ENCODE measurements at places on chromosomes 11 and 22.

DNA sequence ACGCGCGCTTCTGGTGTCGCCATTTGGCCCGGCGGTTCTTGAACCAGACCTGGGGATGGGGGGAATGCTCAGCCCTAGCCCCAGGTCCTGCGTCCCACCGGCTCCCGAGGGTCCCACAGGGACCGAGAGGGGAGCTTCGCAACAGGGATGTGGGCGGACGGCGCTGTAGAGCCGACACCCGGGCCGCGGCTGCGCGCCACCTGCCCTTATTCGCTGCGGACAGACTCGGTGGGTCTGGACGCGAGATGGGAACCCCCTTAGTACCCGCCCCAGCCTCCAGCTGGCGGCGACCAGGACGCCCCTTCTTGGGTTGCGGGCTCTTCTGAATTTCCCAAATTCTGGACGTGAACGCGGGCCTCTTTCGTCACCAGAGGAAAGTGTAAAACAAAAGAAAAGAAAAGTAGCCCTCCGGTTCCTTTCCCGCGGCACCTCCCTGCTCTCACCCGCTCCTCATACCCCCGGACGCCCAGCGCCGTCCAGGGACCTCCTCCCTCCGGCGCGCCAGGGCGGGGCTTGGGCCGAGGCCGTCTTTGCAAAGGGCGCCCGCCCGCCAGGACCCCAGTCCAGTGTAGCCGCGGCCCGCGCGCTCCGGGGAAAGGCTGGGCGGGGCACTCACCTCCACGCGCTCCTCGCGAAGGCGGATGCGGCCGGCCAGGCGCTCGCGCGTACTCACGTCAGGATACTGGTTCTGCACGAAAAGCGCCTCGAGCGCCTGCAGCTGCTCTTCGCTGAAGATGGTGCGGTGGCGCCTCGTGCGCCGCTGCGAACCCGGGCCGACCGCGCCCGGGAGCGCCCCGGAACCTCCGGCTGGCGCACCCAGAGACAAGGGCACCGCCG is 827 bp downstream of the GSC2 start:
- peak overlapping the region; percentile 38 for H3K4me3 ChIP-seq
- no peak for DNase-seq
- peaks cover 8% of the 10 kb centered on the region for H3K4me1 ChIP-seq

- H3K27me3 ChIP-seq: no peaks in the 10 kb centered on the region
- no peak overlapping the region for H3K4me3 ChIP-seq
- no peaks in the 10 kb centered on the region for H3K4me1 ChIP-seq
- DNase-seq: no peak
Measured at GRCh38 chr11:106683435-106683834, 334.8 kb downstream of the GUCY1A2 start.

DNA sequence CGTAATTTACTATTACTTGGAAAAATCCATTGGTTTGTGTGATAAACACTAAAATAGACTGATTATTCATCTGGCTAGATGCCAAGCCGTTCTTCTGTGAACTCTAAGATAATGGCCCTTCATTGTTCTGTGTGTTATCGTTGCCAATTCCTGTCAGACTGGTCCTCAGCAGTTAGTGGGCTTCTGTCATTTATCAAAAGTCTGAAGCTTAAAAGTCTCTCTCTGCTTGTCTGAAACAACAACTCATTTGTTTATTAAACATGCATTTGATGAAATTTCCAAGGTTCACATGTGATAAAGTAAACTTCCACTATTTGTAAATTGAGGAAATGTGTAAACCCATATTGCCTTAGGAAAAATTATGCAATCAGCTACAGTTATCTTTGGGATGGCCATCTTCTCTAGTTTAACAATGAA is 21.1 kb upstream of the RDX start:
- H3K4me1 ChIP-seq: no peaks in the 10 kb centered on the region
- H3K27ac ChIP-seq: no peak overlapping the region
- H3K27me3 ChIP-seq: no peaks in the 10 kb centered on the region
- no peaks in the 10 kb centered on the region for H3K36me3 ChIP-seq

DNA sequence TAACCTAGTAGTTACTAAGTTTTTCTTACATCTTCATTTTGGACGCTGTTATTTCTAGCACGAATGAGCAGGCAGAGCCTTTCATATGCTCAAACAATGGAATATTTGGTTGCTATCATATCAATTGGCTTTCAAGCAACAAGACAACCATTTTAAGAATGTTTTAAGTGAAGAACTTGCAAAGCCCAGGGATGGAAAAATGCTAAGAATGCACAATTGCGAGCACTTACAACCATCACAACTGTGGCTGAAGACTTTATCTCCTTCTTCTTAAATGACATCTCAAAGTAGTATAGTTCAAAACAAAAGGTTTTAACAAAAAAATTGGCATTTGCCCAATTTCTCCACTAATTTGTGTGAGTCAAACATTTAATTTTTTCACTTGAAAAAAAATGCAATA is 8.3 kb upstream of the MMP1 start:
- H3K36me3 ChIP-seq: no peaks in the 10 kb centered on the region
- H3K4me1 ChIP-seq: no peaks in the 10 kb centered on the region
- H3K4me3 ChIP-seq: no peak overlapping the region
- H3K27ac ChIP-seq: no peak overlapping the region
- H3K27me3 ChIP-seq: no peaks in the 10 kb centered on the region

DNA sequence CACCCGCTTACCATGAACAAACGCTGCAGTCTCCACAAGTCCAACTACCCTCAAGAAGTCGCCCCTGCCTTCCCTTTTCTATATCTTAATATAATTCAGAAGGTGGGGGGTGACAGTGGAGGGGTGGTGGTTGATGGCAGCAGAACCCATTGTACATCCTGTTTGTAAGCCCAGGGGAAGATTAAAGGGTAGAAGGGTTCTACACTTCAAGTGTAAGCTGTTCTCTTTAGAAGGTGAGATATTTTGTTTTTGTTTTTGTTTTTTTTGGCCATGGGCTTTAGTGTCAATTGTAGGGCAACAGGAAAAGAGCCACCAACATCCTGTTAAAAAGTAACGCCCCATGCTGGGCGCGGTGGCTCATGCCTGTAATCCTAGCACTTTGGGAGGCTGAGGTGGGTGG is 34.9 kb upstream of the RRAS2 start:
- H3K4me1 ChIP-seq: peaks cover 3% of the 10 kb centered on the region
- H3K4me3 ChIP-seq: no peak overlapping the region
- no peaks in the 10 kb centered on the region for H3K27me3 ChIP-seq
- DNase-seq: no peak

GRCh38 chr11:34280945-34281872 is 76.6 kb downstream of the ABTB2 start:
- no peaks in the 10 kb centered on the region for H3K36me3 ChIP-seq
- DNase-seq: no peak
- H3K4me1 ChIP-seq: no peaks in the 10 kb centered on the region
- no peaks in the 10 kb centered on the region for H3K27me3 ChIP-seq
- no peak overlapping the region for H3K27ac ChIP-seq

- H3K4me1 ChIP-seq: no peaks in the 10 kb centered on the region
- H3K4me3 ChIP-seq: no peak overlapping the region
- H3K36me3 ChIP-seq: peaks cover 23% of the 10 kb centered on the region
- H3K27me3 ChIP-seq: no peaks in the 10 kb centered on the region
- no peak for DNase-seq
- no peak overlapping the region for H3K27ac ChIP-seq
Measured at GRCh38 chr11:74072721-74073120, 63.8 kb upstream of the UCP3 start.

Measured in thymus (tissue), 14 donors.